ENCODE measurements at places on chromosomes 4 and X.

DNA sequence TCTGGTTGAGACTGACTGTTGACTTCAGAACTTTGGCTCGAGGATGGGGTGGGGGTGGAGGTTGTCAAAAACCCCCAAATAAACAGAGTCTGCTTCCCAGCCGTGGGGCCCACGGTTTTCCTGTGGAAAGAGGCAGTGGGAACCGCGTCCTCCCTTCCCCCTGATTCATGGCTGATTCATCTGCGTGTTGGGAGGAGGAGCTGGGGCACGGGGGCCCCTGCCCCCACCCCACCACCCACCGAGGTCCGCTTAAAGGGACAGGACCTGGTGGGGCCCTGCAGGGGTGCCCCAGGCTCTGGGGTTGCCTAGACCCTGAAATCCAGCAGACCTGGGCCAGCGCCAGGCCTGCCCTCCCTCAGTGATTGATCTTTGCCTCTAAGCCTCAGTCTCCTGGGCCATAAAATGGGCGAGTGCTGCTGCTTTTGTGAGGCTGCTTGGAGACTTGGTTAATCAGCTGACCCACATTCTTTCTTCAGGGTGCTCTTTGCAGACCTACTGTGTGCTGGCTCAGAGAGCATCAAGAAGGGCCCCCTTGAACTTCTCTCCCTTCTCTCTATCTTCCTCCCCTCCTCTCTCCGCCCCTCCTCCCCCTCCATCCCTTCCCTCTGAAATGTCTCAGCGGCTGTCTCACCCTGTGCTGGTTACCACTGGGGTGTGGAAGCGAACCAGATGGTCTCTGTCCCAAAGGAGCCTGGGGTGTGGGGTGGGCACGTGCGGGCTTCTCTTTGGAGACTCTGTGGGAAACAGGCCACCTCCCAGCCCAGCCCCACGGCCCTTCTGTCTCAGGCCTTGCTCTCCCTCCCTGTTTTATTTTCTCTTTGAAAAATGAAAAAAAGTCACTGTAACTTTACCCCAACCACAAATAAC lies 9.1 kb downstream of the HTRA3 start:
- DNase-seq: no peak

DNA sequence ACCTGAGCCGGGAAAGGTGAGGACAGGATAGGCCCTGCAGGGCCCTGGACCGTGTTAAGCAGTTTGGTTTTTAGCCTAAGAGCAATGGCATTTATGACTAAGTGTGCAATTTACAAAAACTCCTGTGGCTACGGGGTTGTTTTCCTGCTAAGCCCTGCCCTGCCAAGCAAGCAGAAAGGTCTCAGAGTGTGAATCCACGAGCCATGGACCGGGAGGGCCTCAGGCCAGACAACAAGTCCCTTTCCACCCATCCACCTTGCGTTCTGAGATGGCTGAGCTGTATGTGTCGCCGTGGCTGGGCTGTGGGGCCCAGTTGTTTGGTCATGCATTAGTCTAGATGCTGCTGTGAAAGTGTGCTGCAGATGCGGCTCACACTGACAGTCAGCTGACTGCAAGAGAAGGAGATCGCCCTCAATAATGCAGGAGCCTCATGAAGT lies 33.9 kb upstream of the AFAP1 start:
- no peak for DNase-seq

- no peak for DNase-seq
Observed at GRCh38 chr4:157372567-157372966, 152.0 kb downstream of the GRIA2 start.

DNA sequence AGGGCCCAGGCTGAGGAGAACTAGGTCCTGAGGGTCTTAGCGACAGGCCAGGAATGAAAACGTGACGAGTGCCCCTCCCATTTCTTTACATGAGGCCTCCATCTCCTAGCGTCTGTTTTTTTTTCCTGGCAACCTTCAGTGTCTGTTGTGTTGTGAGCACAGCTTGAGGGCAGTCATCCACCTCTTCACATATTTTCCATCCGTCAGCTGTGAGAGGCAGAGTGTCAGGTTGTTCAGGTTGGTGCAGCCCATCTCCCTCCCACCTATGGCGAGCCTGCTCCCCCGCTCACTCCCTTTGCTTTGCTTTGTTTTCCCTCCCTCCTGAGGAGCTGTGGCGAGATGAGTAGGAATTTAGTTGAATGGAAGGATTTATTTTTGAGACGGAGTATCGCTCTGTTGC lies 51.7 kb upstream of the CHRNA9 start:
- no peak for DNase-seq

- DNase-seq: no peak
Observed at GRCh38 chrX:734362-734761, 103.8 kb downstream of the SHOX start.

GRCh38 chrX:84199688-84200087 lies 11.7 kb upstream of the RPS6KA6 start:
- no peak for DNase-seq

DNA sequence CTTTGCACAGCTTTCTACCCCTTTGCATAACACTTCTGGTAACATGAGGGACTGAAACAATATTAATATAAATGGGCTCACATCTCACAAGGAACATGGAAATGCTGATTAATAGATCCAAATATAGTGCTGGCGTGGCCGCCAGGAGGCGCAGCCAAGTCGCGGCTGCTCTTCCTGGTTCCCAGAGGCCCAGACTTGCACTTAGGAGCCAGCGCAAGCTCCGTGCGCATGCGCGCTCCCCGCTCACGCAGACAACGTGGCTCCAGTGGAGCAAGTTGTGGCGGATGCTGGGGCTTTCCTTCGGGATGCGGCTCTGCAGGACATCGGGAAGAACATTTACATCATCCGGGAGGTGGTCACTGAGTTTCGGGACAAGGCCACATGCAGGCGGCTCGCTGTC lies 318.3 kb upstream of the SLC7A11 start:
- DNase-seq: no peak

DNA sequence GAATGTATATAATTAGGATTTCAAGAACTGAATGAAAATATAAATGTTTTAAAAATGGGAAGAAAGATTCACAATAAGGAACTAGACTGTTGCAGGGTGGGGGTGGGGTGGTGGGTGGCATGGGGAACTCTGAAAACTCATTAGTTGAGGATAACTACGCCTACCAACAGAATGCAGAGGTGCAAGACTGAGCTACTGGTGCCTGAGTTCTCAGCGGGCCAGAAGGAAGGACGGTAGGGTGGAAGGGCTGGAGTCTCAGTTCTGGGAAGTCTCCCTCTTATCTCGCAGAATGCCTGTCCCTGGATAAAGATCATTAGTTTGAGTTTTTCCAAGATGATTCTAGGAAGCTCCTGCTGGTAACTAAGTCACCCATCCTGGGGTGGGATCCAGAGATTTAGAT lies 1.3 kb upstream of the SOD3 start:
- DNase-seq: no peak

- no peak for DNase-seq
Observed at GRCh38 chr4:186904101-186904500, 180.4 kb upstream of the FAT1 start.

DNA sequence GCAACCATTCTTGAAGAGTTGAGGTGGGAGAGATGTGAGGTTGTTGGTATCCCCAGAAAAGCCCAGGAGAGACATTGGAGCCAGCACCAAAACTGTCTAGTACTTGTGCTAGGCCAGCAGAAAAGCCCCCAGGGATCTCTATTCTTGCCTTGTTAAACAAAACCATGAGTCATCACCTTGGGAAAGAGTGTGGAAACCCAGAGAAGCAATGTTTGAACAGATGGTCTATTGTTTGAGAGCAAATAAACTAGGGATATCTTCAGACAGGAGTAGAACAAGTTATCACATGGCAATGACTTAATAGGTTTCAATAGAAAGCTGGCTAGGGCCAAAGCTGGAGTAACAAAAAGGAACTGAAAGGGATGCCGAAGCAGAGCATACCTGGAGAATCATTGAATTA lies 195.7 kb upstream of the CASK start:
- no peak for DNase-seq

DNA sequence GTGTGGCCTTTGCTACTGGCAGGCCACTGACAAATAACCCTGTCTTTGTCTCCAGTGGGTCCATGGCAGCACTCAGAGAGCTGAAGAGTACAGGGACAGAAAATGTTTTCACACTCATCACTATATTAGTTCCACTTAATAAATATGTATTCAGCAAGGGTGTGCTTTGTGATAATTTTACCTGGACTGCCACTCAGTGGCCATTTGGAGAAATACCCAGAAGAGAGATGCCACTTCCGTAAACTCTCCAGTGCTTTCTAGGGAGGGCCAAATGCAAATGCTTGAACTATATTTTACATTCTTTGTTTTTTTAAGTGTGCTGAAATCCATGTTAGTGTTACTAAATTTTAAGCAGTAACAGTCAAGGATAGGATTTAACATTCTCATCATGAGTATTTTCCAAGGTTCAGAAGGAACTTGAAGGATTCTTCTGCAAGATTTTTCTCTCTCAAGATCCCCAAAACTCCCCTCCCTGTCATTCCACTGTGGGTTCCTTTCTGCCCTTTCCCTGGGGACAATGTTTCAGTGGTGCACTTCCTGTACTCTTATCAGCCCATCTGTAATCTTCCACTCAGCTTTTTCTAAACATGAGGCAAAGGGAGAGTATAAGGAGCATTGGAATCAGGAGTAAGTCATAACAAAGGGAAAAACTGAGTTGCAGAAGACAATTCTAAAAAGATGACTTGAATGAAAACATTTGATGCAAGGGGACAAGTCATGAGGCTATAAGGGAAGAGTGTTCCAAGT lies 46.0 kb downstream of the TFDP3 start:
- DNase-seq: no peak

- no peak for DNase-seq
Observed at GRCh38 chr4:43943998-43944397, 504.6 kb downstream of the KCTD8 start.

DNA sequence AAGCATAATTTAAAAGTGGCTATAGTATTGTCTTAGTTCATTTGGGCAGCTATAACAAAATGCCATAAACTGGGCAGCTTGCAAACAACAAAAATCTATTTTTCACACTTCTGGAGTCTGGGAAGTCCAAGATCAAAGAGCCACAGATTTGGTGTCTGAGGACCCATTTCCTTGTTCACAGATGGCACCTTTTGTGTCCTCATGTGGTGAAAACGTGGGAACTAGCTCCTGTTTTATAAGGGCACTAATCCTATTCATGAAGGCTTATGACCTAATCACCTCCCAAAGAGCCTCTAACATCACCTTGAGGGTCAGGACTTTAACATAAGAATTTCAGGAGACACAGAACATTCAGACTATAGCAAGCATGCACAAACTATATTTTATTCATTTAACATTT lies 126.5 kb upstream of the WDFY3 start:
- no peak for DNase-seq

DNA sequence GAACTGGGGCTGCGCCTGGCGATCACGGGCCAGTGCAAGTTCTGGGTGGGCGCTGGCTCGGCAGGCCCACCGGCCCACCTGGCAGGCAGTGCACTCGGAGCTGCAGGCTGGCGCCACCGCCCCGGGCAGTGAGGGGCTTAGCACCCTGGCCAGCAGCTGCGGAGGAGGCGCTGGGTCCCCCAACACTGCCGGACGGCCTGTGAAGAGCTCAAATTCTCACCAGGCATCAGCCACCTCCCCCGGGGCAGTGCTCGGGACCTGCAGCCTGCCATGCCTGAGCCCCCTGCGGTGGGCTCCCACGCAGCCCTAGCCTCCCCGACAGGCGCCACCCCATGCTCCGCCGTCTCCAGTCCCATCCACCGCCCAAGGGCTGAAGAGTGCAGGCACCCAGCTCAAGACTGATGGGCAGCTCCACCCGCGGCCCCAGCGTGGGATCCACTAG lies 7.1 kb upstream of the ZNF330 start:
- no peak for DNase-seq

DNA sequence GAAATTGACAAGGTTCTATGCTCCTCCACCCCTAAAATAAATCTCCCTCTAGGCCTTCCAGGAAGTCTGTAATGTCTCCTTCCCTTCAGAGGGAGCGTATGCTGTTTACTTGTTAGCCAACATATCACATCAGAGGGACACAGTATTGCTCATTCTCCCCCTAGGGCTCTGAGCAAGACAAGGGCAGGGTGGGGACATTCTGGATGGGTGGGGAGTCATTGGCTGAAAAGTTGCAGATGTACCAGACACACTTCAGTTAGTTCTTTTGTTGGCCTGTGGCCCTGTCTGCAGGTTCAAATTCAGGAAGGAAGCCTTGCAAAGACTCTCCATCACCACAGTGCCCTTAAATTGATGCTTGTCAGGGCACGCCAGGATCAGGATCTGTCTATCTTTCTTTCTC lies 106.3 kb upstream of the TEX13D start:
- DNase-seq: no peak

- no peak for DNase-seq
Observed at GRCh38 chr4:124710911-124711310, 1.6 kb downstream of the ANKRD50 start.

- DNase-seq: no peak
Observed at GRCh38 chr4:124389591-124389990, 322.9 kb downstream of the ANKRD50 start.

GRCh38 chr4:87009095-87009648 lies 74.4 kb downstream of the AFF1 start:
- DNase-seq: peak; percentile 80

DNA sequence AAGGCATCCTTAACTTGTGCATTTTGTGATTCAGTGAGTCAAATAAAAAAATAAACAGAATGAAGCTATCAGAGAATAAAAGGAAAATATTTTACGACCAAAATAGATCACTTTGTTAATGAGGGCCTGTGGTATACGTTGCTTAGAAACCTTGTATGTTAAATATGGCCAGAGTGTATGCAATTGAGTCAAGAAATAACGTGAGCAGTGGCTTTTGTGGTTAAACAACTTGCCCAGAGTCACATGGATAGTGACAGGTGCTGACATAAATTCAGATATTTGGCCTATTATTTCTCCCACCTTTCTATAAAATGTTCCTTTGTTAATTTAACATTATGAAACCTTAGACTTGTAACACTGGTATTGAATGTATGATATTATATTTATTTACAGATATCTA lies 393.4 kb downstream of the PABPC4L start:
- DNase-seq: no peak

- DNase-seq: peak; percentile 51
Observed at GRCh38 chr4:183722731-183723560, 63.9 kb downstream of the TRAPPC11 start.

DNA sequence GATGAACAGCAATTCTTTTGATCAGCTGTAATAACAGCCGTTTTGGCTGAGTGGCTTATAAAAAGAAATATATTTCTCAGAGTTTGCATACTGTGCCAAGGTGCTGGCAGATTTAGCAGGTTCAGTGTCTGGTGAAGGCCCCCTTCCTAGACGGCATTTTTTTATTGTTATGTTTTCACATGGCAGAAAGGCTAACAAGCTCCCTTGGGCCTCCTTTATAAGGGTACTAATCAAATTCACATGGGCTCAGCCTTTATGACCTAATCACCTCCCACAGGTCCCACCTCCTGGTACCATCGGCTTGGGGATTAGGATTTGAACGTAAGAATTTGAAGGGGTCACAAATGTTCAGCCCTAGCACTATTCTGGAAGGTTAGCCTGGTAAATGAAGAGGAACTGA lies 431.9 kb downstream of the SPOCK3 start:
- DNase-seq: no peak

Data from GF-D8 (cell line).